SHP77 treated with DMSO at 0.1 percent for 48 hours (cell line): ENCODE measurements at places on chromosomes 7 and 10.

DNA sequence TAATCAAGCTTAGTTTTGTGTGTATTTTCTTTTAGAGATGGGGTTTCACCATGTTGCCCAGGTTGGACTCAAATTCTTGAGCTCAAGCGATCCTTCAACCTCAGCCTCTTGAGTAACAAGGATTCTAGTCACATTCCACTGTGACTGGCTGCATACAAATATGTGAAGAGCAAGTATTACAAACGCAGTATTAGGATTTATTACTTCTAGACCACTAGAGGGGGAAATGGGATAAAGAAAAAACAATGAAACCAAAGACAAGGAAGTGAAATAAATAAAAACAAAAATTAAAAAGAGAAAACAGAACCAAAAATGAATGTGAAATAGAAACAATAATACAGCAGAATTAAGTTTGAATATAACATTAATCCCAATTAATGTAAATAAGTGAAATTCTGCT is 308.7 kb downstream of the ANKRD30A start:
- no peak for DNase-seq

DNA sequence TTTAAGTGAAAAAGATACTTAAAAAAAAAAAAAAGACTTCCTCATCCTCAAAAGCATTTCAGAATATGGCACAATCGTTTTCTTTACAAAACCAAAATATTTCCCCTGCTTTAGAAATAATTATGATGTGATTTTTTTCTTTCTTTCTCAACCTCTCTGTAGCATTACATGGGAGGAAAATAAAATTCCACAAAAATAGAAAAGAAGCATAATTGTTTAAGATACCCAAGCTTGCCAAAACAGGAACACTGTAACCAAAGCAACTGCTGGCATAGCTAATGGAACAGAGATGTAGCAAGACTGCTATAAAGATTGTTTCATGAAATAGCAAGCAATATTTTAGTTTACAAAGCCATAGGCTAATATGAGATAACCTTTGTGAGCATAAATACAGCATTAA is 75.6 kb upstream of the GPR22 start:
- DNase-seq: no peak

GRCh38 chr7:22720791-22721786 is 5.9 kb upstream of the IL6 start:
- no peak for DNase-seq

DNA sequence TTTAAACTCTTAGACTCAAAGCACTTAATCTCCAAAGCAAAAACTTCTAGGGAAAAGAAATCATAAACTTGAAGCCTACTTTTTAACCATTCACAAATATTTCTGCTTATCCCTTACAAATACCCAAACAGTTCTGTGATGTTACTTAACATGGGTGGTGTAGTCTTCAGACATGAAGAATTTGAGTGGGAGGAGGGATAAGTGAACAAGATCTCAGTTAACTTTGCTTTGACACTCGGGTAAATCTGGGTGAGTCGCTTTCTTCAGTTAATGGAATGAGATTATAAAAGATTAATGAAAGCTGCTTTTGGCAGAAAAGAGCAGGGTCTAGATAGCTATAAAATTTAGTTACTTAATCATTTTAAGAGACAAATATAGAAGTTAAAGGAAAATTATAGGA is 47.5 kb downstream of the RNF133 start:
- no peak for DNase-seq

DNA sequence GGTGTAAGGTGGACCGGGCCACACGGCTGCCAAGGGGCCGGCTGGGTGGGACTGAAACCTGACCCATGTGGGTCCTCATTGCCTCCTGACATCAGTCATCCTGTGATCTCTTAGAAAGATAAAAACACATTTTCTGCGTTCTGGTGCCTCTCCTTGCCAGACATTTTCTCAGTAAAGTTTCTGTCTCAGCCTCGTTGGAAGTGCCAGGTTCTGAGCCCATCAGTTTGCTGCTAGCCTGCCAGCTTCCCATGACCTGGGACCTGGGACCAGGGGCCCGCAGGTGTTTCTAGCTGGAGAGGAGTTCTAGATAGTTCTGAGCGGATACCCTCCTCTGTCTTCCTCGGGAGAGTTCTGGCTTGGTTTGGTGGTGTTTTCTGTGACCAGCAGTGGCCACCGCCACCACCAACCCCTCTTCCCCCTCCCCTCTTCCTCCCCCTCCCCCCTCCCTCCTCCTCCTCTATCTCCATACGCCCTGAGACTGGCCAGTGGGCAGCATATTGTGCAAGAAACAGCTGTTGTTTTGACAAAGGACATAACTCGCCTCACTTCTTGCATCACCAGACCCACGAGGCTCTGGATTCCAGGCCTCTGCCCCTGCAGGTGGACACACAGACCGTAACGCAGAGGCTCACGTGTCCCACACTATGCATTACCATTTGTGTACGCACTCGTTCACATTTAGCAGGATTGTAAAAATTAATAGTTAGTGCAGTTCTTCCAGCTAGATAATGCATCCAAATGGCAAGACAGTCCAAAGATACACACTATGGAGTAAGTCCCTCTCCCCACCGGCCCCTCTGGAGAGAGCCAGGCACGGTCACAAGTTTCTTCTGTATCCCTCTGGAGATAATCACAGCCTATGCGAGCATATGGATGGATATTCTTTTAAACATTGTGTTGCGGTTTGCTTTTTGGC is 94.6 kb downstream of the CUX1 start:
- DNase-seq: no peak

DNA sequence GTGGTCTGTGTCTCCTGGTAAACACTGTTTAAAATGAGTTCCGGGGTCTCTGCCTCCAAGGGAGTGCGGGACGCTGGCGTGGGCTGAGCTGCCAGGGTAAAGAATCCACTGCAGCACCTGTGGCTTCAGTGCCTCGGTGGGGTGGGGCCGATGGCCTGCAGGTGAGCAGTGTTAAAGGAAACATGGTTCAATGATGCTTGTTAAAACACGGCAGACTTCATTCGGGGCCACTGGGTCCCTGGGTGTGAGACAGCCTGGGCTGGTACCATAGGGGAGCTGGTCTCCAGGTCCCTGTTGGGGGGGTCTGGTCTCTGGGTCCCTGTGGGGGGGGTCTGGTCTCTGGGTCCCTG is 24.9 kb upstream of the KNDC1 start:
- DNase-seq: no peak

DNA sequence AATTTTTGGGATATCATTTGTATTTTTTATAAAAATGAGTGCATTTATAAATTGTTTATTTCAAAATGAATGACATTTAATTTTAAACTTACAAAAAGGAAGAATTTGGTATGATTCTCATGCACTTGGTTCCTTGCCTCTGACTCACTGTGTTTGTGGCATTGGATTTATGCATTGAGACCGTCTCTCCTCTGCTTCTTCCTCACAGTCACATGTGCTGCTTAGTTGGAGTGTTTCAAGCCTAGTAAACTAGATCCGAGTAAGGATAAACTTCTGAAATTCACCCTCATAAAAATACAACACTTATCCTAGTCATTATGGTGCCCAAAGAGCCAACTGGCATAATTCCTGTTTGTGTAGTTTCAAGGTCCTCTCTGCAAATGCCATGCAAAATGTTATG is 19.1 kb upstream of the FZD8 start:
- DNase-seq: no peak

GRCh38 chr10:28949005-28950004 is 272.0 kb downstream of the BAMBI start:
- no peak for DNase-seq

DNA sequence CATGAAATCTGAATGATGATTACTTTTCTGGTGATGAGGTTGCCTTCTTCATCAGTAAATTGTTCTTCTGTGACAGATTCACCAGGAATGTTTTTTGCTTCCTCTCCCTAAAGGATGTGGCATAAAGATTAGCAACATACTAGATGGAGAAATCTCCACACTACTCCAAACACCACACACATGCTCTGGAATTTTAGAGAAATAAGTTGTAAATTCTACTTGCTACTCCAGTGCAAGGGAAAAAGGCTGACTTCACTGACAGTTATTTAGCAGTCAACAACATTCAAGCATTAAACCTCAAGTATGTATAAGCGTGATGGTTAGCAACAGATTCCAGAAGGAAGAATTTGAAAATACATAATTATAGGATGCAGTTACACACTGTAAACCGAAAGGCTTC is 137.9 kb upstream of the CCDC6 start:
- no peak for DNase-seq

DNA sequence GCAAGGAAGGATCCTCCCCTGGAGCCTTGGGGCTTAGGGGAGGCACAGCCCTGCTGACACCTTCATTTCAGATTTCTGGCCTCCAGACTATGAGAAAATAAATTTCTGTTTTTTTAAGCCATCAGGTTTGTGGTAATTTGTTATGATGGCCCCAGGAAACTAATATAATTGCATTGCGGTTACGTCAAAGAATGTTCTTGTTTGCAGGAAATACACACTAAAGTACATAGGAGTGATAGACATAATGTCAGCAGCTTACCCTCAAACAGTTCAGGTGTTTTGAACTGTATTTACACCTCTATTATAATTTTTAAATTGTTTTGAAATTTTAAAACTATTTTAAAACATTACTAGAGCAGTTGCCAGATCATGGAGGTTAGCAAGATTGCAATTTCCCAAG is 12.6 kb upstream of the FHIP2A start:
- no peak for DNase-seq
